NCI-H2171 (cell line): ENCODE measurements at places on chromosomes 5 and 9.

- no peak for DNase-seq
These were observed 33.2 kb downstream of the FAT2 start for GRCh38 chr5:151557951-151558350.

DNA sequence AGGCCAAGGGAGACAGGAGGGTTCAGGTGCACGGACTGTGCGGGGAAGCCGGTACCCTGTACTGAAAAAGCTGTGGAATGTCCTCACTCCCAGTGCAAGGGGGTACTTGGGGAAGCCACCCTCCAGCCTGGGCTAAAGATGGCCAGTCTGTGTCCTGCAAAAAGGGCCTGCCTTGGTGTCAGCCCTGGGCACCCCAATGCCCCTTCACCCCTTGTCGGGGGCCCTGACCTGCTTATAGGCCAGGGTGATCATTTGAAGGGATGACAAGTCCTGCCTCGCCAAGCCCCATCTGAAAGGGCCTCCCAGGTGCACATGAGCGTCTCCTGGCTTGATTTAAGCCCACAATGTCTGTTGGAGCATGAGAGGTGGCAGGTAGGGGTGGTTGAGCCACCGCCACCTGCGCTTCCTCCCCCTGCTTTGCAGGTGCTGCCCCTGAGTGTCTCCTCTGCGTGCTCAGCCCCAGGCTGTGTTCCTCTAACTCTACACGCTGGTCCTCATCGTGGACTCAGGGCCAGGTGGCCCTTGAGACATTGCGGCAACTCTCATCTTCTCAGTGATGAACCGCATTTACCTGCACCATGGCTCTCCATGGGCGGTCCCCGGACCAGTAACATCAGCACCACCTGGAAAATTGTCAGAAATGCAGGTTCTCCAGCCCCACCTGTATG lies 97.0 kb downstream of the ANKRD33B start:
- no peak for DNase-seq

GRCh38 chr9:134276453-134277245 lies 49.6 kb upstream of the RXRA start:
- no peak for DNase-seq

DNA sequence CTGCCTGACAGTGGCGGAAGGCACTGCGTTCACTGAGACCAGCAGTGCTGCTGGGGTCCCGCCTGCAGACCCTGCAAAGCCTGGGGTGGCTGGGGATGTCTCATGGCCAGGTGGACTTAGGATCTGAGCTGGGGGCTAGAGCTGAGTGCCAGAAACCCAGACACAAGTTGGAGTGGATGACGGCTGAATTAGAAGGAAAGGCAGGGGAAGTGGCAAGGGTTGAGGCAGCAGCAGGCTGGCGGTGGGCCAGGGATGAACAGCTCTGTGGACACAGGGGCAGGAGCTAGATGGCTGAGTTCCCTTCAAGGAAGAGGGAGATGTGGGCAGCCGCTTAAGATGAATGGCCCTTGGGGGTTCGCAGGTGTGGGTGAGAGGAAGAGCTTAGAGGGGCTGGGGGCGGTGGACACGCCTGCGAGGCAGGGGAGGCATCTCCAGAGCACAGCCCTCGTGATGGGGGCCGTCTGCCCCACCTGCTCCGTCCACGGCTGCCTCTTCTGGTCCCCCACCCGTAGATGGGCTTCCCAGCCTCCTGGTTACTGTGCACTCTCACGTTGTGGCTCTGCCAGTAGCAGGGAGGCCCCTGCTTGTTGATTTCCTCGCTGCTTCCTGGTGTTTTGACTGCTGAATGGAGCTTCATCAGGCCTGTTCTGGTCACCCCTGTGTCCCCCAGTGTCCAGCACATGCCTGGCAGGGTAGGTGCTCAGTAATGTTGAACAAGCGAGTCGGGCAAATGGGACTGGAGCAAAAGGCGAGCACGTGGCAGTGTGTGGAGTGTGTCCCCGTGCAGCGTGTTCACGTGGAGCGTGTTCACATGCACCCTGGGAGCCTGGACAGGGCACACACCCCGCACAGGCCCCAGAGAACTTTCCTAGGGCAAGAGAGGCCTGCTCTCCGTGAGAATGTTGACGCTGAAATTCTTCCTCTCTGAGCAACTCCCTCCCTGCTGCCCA lies 168.2 kb downstream of the CACNA1B start:
- DNase-seq, result no peak
